ENCODE measurements at places on chromosomes 16 and 17.

DNA sequence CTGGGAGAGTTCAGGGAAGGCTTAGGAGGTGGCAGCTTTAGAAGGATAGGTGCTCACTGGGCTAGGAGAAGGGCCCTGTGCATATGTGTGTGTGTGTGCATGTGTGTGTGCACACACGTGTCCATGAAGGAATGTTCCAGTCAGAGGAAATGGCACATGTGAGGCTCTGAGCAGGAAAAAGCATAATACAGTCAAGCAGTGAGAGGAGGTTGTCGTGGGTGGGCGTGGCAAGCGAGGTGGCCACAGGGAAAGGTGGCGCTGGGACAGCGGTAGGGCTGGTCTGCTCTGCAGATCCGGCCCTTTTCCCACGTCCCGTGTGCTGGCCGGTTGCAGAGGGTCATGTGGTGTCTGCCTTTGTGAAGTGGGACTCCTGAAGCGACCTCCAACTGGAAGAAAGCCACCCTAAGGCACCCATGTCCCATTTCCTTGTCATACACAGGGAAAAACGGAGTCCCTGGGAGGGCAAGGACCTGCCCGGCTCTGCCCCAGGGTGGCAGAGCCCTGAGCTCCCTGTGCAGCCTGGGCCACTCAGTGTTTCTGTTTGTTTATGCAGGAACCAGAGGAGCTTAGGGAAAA lies 40.1 kb downstream of the NT5M start:
- no peak for DNase-seq

- no peak for DNase-seq
These were observed 68.8 kb downstream of the CEP112 start for GRCh38 chr17:66123163-66123562.

- no peak for DNase-seq
These were observed 34.1 kb upstream of the ADORA2B start for GRCh38 chr17:15910791-15911190.

GRCh38 chr16:49754495-49755312 lies 101.2 kb downstream of the ZNF423 start:
- no peak for DNase-seq

GRCh38 chr17:14323522-14323981 lies 22.7 kb downstream of the HS3ST3B1 start:
- DNase-seq = no peak

DNA sequence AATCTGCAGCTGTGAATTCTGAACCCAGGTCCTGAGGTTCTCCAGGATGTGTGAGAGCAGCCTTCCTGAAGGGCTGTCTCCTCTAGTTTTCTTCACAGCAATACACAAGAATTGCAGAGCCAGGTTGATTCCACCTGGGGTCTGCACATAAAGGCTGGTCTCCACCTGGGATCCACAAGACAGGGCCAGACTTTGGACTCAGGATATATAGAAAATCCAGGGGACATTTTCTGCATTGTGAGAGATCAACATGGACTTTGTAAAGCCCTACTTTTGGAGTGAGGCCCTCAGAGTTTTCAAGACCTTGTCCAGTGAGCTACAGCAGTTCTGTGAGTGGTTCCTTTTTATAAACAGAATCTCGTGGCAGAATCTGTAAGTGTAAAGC lies 6.3 kb downstream of the ZNF267 start:
- no peak for DNase-seq

- no peak for DNase-seq
These were observed 8.6 kb upstream of the ABCC3 start for GRCh38 chr17:50626037-50626574.

DNA sequence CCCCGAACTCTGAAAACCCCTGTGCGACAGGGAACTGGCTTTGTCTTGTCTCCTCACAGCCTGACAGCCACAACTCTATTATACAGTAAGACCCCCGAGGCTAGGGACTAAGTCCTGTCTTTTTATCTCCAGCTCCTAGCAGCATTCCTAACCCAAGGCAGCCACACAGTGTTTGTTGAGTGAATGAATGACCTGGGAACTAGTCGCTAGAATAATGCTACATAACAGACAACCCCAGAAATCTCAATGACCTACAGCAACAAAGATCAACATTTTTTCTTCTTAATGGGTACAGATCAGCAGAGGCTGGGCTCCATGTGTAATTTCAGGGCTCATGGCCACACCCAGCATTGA lies 71.4 kb upstream of the TNRC6C start:
- no peak for DNase-seq

- no peak for DNase-seq
These were observed 7.7 kb downstream of the ASIC2 start for GRCh38 chr17:33285413-33285812.

GRCh38 chr16:4006397-4006999 lies 109.7 kb downstream of the ADCY9 start:
- DNase-seq = no peak

DNA sequence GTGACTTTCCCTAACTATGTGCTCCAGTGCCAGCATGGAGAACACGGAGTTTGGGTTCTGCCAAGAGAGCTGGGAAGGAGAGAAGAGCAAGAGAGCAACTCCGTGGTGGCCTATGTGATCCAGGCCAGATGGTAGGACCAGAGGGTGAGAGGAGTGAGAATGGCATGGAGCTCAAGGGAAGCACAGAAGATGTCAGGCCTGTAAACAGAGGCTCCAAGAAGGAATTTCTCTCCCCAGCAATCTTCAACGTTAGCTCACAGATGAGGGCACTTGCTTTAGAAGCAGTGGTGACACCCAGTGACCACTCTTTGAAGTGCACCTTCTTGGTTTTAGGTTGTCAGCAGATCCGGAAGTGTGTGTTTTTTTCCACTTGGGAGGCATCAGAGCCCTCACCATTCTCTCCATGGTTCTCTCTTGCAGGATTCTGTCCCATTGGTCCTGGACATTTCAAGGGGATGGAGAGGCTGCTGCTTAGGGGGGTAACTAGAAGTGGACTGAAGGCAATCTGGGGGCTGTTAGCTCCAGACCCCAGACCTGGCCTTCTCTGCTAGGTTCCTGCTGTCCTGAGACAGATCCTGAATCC lies 18.1 kb upstream of the TMEM98 start:
- DNase-seq = peak; percentile 80

DNA sequence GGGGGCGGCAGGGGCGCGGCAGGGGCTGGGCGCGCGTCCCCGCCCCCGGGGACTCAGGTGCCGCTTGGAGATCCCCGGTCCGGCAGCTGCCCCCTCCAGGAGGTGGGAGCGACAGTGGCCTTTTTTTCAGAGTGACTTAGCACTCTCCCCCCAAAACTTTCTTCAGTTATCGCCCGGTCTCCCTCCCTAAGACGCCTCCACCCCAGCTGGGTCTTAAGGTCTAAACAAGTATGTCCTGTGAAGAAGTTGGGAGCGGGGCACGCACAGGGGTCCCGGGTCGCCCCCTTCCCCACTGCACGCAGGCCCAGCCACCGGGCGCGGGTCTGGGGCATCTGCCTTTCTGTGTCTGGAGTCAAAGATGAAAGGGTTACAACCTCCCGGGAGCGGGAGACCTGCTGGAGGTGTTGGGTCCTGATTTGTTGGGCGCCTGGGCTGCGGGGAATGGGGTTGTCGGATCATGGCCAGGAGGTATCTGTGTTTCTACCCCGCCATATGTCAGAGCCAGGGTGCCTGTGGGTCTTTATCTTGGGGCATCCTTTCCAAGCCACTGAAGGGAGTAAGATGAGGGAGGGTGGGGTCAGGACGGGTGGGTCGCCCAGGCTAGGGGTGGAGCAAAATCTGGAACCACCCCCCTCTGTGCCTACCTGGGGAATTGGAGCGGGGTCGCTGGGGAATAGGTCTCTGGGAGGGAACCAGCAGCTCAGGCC lies 757 bp downstream of the FMNL1 start:
- no peak for DNase-seq

GRCh38 chr16:71594000-71594646 lies 17.2 kb upstream of the TAT start:
- DNase-seq = no peak

DNA sequence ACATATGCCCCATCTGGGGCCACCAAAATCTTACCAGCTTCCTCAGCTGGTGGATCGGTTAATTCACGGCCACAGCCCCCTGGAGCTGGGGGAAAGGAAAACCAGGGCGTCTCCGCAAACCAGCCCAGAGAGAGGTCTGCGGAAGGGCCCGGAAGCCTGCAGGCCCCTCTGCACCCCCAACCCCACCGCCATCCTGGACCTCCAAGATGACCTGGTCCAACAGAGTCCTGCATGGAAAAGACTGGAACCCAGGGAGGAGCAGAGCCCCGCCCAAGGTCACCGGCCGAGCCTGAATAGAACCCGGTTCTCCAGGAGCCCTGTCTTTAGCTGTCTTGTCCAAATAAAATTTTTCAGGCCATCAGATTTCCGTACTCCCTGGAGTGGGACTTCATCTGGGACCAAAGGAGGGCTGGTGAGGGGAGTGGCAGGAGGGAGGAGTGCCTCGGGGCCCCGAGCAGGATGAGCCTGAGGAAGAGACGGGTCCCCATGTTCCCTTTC lies 37.4 kb upstream of the NDRG4 start:
- DNase-seq = no peak

DNA sequence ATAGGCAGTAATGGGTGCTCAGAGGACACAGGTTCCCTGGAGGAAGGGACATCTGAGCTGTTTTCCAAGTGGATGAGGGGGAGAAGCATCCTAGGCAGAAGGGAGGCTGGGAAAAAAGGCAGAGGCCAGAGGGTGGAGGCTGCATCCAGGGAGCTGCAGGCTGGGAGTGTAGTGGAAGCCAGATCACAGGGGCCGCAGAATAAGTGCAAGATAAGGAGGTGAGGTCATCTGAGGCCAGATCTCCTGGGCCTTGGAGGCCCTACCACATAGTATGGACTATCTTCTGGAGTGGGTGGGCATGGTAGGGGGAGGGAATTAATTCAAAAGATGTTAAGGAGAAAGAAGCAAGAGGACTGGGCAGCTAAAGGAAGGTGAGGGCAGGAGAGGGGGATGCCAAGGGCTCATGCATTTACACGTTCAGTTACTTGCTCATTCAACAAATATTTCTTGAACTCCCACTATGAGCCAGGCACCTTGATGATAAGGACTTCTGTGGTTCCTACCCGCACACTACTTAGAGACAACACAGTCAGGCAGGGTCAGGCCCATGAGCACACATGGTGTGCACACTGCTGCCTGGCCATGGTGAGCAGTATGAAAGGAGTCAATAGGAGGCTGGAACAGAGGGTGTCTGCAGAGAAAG lies 2.4 kb upstream of the RIPOR1 start:
- DNase-seq = no peak

DNA sequence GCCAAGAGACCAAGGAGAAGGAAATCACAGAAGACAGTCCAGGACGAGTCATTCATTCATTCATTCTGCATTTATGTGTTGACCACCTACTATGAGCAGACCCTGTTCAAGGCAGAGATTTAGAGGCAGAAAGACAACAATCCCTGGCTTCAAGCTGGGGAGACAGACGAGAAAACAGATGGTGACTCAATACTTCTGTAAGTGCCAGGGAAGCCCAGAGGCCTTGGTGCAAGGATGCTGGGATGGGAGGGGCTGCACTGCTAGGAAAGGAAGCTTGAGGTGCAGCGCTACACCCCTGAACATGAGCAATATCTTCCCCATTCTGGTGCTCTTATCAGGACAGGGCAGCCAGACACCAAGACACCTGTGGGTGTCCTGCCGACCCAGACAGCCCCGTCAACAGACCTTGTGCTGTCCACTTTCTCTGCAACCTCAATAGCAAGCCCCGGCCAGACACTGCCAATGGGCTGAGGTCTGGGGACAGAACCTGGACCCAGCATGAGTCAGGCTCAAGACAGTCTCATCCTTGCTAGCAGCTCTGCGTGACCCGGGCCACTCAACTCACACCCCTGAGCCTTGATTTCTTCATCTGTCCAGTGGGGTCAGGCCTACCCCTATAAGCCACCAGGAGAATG lies 163.5 kb downstream of the COPRS start:
- no peak for DNase-seq

- no peak for DNase-seq
These were observed 55.6 kb downstream of the BAIAP2 start for GRCh38 chr17:81090361-81091136.

DNA sequence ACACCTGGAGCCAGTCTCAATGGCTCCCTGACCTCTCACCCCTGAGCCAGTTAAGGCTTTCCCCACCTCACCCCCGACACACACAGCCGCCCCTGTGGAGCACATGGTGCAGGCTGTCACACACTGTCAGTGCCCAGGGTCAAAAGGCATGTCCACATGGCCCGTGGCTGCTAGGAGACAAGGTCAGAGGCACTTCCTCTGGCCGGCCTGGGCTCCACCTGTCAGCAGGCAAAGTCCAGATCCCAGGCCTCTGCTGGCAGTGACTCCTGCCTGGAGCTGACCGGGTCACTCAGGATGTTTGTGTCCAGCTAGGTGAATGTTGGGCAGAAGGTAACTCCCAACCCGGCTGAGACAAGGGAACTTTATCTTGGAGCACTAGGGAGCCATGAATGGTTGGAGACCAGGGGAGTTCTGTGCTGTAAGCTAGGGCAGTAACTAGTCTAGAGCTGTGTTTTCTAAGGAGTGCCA lies 6.0 kb downstream of the SREBF1 start:
- no peak for DNase-seq

DNA sequence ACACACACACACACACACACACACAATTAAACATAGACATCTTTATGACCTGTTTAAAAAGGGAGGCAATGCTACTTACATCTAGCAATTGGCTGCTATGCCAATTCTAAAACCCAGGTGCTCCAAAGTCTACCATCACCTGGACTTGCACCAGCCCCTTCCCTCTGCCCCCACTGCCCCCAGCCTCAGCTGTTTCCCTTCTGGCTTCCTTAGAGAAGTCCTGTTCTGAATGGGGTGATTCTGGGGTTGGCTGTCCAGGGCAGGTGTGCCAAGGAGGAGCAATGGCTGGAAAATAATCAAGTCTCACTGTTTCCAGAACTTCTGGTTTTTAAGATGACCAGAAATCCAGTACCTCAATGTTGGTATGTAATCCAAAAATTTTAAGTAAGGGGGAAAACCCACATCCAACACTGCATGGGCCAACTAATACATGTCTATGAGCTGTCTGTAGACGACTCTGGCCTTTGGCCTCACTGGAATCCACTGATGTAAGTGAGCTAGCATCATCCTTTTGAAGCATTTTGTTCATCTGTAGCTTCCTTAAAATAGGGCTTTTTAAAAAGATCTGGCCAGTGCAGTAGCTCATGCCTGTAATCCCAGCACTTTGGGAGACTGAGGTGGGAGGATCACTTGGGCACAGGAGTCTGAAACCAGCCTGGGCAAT lies 2.1 kb downstream of the IFT20 start:
- no peak for DNase-seq

DNA sequence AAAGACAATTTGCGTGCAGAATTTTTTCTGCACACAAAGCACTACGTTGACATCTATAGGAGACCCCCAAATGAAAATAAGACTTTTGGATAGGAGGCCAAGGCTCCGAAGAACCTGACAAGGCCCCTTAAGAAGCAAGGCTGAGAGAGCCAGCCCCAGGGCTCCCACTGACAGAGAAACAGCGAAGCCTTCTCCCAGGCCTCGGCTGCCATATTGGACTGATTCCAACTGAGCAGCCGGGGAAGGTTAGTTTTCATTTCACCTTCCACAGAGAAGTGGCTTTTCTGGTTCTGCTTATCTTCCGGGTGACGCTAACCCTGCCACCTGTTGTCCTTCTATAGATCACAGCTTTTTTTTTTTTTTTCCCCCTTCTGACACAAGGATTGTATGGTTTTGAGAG lies 356.7 kb downstream of the SOX9 start:
- DNase-seq = no peak

GRCh38 chr16:29743827-29744531 lies 1.8 kb downstream of the C16orf54 start:
- DNase-seq = no peak
